ENCODE measurements at places on chromosomes 1 and 21. TPM values are rescaled to one million over a fixed set of nuclear protein-coding genes. Genes with fewer than 3 reads are reported as not detected.

DNA sequence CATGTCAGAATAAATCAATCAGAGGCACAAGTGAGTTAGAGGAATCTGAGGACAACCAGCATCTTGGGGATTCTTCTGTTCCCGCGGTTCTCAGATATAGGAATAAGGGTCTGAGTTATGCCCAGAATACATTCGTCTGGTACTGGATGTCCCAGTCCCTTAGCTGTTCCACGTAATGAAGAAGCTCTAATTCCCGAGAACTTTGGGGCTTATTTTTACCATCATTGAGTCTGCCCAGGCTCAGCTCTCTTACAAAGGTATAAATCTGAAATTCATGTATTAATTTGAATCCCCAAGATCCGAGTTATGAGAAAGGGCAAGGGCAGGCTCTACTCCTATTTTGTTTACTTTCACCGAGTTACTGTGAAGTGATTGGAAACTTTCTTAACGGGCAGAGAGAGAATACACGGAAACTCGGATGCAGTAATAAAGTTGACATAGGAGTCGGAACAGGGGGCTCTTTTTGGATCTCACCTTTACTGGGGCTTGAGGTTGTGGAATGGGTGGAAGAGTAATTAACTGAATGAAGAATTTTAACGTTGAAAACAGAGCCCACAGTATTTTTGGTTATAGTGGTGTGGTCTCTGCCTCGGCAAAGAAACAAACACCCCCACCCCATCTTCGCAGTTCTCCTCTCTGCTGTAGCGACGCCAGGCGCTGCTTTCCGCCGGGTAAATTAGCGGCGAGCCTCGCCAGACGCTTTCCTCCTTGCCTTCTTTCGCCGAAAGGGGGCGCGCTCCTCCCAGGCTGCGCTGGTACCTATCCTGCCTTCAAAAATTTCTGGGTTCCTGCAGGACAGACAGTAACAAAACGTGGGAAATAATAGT is 7.1 kb downstream of the PRRX1 start:
- no peak for DNase-seq

GRCh38 chr1:1189111-1189510 is 15.4 kb downstream of the TTLL10 start:
- DNase-seq: no peak

- peak; percentile 94 for DNase-seq
Observed at GRCh38 chr1:11281518-11282331, 8.7 kb downstream of the UBIAD1 start.

GRCh38 chr1:208855403-208855802 is 611.2 kb upstream of the PLXNA2 start:
- no peak for DNase-seq

GRCh38 chr1:24973315-24973714 is 43.2 kb upstream of the RUNX3 start:
- no peak for DNase-seq

TIE1 gene
- not detected for total RNA-seq

Data from fibroblast of lung (primary cell).